ENCODE measurements at places on chromosomes 7 and 10.

- DNase-seq, result no peak
These were observed 2.8 kb downstream of the BMPR1A start for GRCh38 chr10:86759073-86759672.

DNA sequence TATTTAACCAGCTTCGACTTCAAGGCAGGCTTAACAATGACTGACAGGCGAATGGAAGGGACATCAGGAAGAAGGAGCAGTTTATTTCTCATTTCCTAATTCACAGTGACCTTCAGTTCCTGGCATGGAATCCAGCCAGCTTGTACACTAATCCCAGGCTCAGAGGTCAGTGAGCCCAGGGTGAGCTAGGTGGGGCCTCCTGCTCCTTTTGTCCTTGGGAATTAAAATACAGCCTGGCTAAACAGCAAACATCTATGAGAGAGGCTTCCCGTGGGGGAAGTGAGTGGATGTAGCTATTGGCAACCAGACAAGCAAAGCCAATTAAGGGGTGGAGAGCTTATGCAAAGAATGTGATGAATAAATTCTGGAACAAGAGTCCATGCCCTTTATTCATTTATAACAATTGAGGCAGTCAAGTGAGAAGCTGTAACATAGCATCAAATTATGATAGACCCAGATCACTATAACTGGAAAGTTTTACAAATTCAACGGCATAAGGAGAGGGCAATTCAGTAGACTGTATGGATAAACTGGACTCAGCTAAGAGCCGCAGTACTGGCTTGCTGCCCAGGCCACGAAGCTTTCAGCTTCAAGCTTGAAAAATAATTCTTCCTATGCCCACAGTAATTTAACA lies 57.1 kb downstream of the STK17A start:
- DNase-seq, result no peak

DNA sequence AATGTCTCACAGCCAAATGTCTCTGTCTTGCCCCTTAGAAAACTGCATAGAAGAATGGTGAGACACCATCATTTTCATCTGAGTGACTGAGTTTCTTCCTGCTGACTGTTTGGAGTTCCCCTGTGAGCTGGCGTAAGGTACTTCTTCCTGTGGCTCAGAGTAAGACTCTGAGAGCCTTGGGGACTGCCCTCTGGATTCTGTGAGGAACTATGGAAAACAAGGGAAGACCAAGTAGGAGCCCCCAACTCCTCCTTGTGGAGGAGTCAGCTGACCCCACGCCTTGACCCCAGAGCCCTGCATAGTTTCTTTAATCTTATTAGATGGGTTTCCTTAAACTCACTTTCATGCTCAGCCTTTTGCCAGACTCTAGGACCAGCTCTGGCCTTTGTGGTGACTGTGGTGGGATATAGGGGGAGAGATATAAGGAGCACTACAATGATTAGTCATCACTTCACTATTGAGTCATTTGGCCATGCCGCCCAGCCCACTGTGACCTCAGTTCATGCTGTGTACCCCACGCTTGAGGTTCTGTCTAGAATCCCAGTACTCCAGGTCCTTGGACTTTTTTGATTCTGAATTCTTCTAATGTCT lies 51.8 kb upstream of the FAM133B start:
- DNase-seq, result no peak

- no peak for DNase-seq
These were observed 114.8 kb downstream of the WDFY4 start for GRCh38 chr10:48799341-48800006.

- no peak for DNase-seq
These were observed 54.7 kb upstream of the NPTX2 start for GRCh38 chr7:98562381-98562823.

DNA sequence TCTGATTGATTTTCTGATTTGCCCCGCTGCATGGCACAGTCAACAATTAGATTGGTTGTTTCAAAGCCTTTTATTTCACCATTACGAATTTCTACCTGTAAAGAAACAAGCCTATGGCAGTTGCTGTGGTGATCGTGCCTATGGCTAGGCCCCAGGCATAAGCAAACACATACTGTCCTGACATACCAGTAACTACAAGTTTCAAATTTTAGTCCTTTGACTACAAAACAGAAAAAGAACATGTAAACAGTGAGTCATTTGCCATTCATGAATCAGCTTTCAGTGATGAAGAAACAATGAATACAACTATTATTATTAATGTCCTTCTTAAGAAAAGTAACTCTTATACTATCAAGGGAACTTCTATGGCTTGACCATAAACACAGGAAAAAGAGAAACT lies 168.0 kb upstream of the LRRN3 start:
- no peak for DNase-seq

- no peak for DNase-seq
These were observed 31.4 kb downstream of the FEZF1 start for GRCh38 chr7:122273117-122273516.
